ENCODE measurements at places on chromosomes 1 and 21.

- no peak for DNase-seq
These were observed 709 bp downstream of the TNFRSF14 start for GRCh38 chr1:2556678-2557481.

DNA sequence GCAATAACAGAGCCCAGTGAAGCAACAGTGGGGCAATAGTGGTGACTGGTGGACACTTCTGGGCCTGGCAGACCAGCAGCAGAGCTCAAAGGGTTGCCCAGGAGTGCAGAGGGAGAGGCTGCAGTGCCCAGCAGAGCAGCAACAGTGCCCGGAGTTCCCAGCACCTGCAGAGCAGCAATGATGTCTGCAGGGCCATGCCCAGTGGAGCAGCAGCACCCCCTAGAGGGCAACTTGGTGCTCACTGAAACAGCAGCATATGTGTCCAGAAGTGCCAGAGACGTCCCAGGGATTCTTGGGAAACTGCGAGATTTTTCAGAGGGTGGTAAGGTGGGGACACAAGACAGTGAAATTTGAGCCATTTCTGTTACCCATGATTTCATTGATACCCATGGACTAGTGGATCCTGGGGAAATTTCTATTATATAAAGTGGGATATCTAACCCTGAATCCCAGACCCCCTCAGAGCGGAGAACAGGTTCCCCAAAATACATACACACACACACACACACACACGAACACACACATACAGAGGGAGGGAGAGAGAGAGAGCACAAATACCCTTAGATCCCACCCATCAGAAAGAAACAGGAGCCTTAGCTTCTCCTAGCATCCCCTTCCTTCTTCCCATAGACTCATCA is 156.9 kb upstream of the GJB5 start:
- DNase-seq: peak; percentile 28

GRCh38 chr1:20348326-20348915 is 57.7 kb downstream of the VWA5B1 start:
- no peak for DNase-seq

GRCh38 chr1:41381692-41382479 is 20.7 kb downstream of the FOXO6 start:
- DNase-seq: no peak

DNA sequence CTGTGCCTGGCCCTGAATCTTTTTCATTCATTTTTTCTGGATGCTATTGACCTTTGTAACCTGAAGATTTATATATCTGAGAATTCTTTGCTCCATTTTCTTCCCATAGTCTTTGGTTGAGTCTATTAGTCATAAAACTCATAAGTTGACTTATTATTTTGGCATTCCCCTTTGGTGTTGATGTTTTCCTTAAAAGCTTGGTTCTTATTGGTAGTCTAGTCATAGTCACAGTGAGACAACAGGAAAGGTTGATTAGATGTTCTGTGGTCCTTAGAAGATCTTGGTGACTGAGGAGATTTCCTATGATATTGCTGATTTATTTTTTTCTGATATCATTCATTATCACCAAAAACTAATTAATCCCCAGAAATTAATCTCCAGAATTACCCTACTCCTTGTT is 86.2 kb downstream of the PTPRC start:
- DNase-seq: no peak

GRCh38 chr1:89673251-89673650 is 40.3 kb downstream of the LRRC8C start:
- no peak for DNase-seq

DNA sequence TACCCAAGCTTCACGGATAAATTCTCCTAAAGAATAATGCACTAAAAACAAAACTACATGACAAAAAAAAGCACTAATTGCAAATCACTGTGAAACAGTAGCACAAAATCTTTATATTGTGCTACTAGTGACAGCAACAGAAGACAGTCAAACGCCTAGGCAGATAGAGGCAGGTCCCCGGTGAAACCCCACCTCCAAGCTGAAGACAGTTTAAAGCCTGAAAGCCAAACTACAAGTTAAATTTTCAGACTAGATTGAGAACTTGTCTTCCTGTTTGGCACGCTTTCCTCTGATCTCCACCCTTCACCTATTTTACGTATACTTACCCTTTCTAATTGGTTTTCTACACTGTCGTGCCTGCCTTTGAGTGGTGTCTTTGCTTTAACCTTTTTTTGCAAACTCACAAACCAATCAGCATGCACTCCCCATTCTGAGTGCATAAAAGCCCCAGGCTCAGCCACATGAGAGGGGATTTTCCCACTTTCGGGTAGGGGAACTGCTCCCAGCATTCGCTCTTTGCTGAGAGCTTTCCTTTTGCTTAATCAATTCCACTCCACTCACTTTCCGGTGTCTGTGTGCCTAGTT is 3.6 kb upstream of the BACH1 start:
- no peak for DNase-seq

DNA sequence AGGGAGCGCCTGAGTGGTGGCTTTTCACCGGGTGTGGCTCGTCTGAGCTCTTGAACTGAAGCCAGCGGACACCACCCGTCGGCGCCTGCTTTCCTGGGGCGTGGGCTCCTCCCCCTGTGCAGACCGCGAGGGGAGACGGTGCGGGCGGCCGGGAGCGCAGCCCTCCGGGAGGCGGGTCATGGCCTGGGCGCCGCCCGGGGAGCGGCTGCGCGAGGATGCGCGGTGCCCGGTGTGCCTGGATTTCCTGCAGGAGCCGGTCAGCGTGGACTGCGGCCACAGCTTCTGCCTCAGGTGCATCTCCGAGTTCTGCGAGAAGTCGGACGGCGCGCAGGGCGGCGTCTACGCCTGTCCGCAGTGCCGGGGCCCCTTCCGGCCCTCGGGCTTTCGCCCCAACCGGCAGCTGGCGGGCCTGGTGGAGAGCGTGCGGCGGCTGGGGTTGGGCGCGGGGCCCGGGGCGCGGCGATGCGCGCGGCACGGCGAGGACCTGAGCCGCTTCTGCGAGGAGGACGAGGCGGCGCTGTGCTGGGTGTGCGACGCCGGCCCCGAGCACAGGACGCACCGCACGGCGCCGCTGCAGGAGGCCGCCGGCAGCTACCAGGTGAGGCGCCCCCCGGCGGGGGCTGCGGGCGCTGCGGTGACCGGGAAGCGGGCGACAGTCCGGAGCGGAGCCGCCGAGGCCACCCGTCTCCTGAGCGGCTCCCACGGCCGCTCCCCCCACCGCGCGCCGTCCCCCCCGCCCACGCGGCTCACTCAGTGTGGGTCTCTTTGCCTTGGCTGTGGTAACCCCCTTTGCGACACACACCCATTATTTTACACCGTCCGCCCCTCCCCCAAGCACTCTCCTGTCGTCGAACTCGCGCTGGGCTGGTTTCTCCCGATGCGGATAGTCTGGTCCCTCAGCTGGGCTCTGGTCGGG is at the start of gene TRIM58:
TRIM58 (plus strand) TSS at position 119 of the 916 bp plus-strand sequence; CDS start at position 179, 60 bp downstream.
- DNase-seq: no peak

DNA sequence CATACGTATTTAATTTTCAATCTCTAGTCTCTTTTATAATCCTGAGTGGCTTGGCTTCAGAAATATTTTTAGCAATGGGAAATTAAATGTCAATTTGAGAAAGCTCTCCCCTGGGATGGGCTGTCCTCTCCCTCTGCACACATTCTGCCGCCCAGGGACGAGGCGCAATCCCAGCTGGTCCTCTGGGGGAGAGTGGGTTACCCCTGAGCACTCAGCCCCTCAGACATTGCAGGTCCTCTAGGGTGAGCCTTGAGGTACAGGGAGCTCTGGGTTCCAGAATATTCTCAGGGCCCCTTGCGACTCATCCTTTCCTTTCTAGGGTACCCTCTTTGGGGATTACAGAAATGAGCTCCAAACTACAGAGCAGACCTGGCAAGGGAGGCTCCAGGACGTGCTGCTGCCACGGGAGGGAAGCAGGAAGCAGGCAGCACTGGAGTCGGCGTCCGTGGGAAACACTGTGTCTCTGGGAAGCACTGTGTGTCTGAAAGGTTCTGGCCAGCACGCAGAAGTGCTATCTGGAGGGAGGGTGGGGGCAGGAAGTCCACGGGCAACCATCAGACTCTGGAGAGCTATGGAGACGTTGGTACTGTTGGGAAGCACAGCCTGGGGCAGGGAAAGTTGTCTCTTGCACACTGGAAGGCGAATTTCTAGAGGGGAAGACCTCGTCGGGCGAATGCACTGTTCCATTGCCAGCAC is 343.3 kb upstream of the VAMP3 start:
- no peak for DNase-seq

- DNase-seq: no peak
These were observed 10.5 kb downstream of the LDLRAP1 start for GRCh38 chr1:25553749-25554429.

DNA sequence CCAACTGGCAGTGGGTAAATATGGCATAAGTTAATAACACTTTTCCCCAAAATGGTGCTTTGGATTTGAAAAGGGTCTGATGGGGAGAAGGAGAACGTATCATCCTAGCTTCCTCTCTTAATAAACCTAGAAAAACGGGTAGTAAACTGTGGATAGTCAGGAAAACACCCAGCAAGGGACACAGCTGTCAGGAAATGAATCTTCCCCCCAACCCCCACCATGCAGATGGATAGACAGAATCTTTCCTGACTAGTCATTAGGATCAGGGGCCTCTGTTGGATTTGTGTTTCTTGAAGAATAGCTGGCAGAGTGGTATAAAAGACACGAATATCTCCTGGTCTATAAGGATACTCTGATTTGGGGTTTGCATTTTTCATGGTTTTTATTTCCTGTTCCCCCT is 22.5 kb upstream of the LAX1 start:
- no peak for DNase-seq

DNA sequence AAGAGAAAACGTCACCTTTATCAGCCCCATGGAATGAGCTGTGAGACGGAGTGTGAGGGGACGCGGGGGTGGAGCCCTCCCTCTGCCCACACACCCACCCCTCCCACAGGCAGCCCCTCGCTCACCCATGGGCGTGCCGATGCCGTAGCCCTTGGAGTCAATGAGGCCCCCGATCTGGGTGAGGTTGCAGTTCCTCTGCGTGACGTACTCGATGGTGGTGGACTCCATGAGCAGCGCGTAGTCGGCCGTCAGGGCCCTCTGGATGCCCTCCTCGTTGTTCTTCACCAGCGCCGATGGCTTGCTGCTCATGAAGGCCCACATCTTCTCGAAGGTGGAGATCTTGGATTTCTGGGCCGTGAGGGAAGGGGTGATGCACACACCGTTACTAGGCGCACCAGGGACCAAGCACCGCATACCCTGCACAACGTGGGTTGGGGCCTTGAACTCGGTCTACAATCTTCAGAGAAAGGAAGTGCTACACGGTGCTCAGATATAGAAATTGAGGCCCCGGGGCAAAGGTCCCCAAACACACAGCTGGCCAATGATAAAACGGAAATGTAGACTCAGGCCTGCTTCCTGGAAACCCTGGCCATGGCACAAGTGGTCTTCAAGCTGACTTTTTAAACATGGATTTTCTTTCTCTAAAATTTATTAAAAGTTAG is 228.2 kb downstream of the GRIK3 start:
- no peak for DNase-seq

Measured in stimulated activated CD4-positive, alpha-beta T cell treated with anti-CD3 and anti-CD28 coated beads, Interleukin-12 subunit alpha, Interleukin-12 subunit beta, amount 100 ng/mL, for 48 hours (primary cell).